Activated naive CD4-positive, alpha-beta T cell (primary cell): ENCODE measurements at places on chromosomes 1 and 21.

DNA sequence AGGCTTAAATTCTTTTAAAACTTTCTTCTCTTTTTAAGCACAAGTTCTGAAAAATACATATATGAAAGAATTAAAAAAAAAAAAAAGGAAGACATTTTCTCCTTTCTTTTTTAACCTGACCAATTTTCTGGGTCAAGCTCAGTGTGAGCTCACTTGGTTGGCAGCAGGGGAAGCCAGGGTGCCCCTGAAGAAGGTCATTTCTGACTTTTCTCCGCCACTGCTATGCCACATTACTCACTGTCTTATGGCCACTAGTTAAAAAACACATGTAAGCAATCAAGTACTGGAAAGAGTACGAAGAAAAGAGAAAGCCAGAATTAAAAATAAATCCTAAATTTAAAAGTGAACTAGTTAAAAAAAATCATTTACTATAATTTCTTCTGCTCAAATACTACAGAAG is 275.0 kb downstream of the NEGR1 start:
- no peak for DNase-seq

DNA sequence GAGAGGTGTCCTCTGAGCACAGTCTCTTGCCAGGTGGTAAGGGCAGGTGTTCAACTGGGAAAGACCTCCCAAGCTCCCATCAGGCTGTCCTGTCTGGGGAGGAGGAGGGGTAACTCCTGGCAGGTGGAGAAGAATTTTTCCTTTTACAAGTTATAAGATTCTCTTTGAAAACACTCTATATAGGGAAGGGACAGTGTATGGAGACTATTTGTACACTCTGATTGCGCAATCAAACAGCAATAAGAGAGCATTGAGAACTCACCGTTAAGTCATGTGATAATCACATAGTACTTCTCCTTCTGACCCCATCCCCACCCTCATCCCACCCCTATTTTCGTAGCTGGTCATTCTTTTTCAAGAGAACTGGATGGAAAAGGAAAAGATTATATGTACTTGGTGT is 179.3 kb upstream of the ZNF644 start:
- DNase-seq = no peak

- no peak for DNase-seq
Measured at GRCh38 chr1:166902279-166902678, 26.2 kb upstream of the TADA1 start.

DNA sequence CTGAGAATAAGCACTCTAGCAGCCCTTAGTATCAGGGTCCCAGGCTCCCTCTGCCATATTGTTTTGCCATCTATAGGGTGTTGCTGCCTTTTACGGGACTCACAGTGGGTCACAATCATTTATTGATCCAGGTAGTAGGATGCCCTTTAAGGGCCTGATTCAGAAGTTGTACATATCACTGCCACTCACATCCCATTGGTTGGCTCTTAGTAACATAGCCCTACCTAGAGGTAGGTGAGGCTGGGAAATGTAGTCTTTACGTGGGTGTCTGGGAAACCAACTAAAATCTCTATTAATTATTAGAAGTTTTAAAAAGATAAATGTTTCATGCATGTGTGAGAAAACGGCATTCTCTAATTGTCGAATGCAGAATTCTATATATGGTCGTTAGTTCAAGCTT is 78.8 kb upstream of the ATP5PO start:
- no peak for DNase-seq

- DNase-seq = no peak
Measured at GRCh38 chr1:202684716-202685115, 25.5 kb downstream of the SYT2 start.

DNA sequence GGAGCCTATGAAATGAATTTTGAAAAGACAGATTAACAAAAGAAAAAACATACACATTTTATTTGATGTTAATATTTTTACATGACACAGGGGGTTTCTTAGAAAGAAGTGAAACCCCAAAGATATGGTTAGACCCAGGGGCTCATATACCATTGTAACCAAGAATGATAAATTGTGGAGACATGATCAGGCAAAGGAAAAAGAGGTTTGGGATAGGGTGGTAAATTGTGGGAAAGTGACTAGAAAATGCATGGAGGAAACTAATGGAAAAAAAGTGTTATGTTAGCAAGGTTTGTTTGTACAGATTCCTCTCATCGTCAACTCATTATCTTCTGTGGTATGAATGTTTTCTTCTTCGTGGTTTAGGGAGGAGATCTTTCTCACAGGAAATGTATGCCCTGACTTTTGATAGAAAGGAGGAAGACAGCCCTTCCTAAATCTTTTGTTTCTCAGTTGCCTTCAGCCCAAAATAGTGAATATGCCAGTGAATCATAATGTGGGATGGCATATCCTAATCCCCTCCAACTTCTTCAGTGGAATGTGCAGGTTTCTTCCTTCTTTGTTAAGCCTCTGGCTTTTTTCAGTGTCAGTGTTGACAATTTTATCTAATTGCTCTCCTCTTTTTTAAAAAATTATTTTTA is 140.4 kb upstream of the UBE2U start:
- no peak for DNase-seq

DNA sequence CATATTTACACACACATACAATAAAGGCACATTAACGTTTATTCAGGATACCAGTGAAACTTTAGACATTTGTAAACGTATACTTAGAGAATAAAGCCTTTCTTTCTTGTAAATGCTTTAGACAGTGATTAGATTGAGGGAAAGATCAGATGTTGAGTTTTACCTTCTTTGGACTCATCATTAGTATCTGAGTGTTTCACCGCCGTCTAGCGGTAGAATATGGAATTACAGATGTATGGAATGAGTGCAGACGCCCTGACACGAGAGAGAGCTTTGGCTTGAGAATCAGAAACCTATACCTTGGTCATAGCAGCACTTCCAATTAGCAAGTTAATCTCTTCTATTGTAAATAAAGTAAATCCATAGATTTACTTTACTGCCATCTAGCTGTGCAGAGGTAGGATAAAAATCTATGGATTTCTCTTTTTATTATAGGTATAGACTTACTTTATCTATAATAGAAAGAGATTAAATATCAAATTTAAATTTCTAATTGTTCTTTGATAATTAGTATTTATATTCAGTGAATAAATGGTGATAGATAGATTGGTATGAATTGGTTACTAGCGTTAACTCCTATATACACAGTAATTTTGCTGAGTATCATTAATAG is 12.6 kb downstream of the FLG2 start:
- DNase-seq = no peak

GRCh38 chr1:20123722-20124455 is 4.6 kb upstream of the PLA2G2D start:
- DNase-seq = no peak

GRCh38 chr1:185376840-185377635 is 60.0 kb upstream of the IVNS1ABP start:
- no peak for DNase-seq

DNA sequence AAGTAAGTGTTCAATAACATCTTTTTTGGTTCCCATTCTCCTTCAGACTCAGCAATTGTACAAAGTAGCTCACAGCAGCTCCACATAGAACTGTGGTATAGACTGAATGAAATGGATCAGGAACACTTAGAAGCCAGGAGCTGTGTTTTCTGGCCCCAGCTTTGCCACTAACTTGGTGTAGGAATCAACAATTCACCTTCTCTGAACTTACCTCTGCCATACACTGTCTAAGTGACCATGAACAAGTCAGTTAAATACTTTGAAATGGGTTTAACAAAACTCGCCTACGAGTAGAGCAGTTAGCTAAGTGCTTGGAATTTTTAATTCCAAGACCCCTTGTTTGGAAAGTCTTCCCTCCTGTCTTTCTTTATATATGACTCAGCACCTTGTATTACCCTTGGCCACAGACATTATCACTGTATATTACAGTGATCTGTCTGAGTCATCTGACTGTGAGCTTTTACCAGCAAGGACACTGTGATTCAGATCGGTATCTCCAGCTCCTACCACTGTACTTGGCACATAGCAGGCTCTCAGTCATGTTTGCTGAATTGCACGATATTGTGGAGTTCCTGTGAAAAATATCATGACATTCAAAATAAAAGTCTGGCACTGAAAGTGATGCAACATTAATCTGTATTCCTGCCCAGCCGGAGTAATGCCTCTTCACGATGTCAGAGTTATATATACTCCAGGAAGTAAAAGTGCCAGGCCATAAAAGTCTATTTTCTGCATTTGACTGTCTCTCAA is 101.7 kb upstream of the BEND5 start:
- DNase-seq = no peak
